ENCODE measurements at places on chromosomes 3 and 15.

DNA sequence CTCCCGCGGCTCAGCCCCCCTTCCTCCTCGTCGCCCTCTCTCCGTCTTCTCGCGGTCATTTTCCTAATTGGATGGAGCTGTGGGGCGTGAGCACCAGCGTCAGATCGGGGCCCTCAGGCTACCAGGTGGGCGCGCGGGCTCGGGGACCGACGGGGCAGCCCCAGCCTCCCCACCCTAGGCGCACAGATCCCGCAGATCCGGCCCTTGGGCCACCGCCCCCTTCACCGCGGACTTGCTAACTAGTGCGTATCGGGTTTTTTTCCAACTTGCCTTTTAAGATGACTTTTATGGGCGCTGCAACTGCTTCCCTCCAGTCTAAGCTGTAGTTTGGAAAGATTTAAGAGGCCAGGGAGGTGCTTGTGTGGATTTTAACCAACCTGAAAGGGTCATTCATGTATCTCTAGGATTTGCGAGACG, 1.3 kb downstream of the ZNF710 start:
- peak; percentile 62 for DNase-seq

GRCh38 chr3:171883893-171884279, 40.7 kb downstream of the TMEM212 start:
- DNase-seq, result no peak

- DNase-seq, result no peak
Observed at GRCh38 chr15:40474581-40474980, 3.8 kb downstream of the CHST14 start.

- no peak for DNase-seq
Observed at GRCh38 chr15:82056958-82057823, 11.4 kb upstream of the MEX3B start.

DNA sequence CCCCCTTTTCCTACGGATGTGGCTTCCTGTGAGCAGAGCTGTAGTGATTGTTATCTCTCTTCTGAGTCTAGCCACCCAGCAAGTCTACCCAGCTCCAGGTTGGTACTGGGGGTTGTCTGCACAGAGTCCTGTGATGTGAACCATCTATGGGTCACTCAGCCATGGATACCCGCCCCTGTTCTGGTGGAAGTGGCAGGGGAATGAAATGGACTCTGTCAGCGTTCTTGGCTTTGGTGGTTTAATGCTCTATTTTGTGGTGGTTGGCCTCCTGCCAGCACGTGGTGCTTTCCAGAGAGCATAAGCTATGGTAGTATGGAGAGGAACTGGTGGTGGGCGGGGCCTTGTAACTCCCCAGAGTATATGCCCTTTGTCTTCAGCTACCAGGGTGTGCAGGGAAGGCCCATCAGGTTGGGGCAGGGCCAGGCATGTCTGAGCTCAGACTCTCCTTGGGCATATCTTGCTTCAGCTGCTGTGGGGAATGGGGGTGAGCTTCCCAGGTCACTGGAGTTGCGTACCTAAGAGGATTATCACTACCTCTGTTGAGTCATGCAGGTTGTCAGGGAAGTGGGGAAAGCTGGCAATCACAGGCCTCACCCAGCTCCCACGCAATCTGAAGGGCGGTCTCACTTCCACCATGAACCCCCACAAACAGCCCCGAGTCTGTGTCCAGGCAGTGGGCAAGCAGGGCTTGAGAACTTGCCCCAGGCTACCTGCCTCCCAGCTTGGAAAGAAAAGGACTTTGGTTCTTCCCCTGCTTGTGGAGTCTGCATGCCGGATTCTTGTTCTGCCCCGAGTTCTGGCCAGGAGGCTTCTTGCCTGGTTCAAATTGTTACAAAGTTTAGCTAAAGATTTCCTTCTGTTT, 9.0 kb upstream of the ADGRG7 start:
- no peak for DNase-seq

DNA sequence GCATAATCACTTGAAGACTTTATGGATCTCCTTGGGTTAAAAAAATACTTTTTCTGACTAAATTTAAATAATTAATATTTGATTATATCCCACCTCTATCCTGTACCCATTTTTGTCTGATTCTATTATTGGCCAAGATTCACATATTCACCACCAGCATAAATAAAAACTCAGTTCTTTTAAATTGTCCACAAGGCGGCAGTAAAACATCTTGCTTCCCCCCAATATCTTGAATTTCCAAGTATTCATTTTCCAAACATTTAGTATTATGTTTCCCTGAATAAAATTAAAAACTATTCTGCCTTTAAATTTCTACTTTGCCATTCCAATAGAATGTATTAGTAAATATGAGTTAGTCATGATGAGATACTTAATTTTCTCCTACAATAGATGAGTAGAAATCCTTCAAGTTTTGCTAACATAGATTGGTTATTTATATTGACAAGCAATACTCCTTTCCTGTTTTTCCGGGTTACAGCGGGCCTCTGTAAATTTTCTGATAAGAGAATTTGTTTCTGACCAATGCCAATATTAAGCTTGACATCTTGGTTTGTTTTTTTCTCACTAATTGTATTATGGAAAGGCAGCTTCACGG, 218.7 kb upstream of the MDFIC2 start:
- DNase-seq, result peak; percentile 52

GRCh38 chr15:38598749-38599148, 34.1 kb upstream of the RASGRP1 start:
- no peak for DNase-seq

DNA sequence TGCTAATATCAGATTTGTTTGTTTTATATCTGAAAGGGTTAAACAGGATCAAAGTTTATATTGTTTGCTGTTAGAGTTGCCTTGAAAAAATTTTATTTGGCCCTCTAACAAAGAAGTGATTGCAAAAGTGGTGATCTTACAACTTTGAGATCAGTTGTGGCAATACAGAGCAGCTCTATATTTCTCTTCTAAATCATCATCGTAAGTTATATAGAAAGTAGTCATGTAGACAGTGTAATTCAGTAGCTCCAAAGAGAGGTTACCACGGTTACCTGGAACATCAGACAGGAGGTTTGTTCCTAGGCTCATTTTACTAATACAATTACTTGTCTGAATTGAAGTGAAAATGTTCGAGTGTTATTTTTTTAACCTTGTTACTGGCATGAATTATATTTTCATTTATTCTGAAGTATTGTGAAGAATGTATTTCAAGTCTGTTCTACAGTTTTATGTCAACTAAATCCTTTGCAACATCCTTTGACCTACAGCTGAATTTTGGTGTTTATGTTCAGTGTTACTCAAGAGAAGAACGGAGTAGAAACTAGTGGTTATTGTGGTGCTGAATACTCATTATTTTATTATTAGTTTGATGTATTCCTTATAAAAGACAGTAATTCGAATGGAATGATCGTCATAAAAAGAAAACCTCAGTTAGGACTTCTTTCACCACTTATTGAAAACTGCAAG, 214.2 kb downstream of the NAALADL2 start:
- DNase-seq, result no peak

- DNase-seq, result no peak
Observed at GRCh38 chr3:70974747-70975146, 608.8 kb downstream of the FOXP1 start.

DNA sequence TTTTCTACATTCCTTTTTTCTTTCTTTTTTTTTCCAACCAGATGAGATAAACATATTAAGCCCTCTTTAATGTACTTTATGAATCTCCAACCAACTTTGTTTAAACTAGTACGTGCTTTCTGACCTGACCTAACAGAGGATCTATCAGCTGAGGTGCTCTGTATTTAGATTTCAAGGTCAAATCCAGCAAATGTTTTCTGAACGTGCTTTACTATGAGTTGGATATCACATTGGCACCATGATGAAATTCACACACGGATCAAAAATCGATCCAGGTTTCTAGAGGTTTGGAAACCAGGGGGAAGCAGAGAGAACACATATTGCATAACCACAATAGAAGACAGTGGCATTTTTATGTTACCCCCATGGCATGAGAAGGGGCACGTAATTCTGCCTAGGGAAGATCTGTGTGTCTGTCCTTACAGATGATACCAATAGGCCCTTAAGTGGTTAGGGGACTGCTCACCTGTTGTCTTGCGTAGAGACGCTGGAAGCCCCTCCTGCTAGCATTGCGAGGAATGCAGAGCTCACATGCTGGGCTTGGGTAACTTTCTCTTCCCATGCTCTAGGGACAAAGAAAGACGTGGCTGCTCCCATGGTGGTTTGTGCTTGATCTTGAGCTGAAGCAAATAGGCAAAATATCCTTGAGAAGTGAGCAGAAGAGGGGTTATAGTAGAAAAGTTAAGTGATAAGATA, 59.3 kb upstream of the ABHD10 start:
- no peak for DNase-seq

DNA sequence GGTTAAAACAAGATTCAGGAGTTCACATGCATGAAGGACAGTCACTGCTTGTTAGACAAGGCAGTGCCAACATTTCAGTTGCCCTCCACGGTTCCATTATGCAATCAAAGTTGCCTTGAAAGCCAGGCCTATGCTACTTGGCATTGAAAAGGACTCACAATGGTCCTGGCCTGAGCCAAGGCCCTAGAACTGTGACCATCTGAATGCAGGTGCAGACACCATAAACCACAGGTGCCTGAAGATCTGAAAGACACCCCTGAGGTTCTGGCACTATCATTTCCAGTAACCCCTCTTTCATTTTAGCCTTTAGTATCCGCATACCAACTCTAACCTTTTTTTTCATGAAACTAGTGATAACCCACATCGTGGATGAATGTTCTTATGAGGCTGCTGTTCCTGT, 2.8 kb downstream of the GABRA5 start:
- DNase-seq, result no peak

DNA sequence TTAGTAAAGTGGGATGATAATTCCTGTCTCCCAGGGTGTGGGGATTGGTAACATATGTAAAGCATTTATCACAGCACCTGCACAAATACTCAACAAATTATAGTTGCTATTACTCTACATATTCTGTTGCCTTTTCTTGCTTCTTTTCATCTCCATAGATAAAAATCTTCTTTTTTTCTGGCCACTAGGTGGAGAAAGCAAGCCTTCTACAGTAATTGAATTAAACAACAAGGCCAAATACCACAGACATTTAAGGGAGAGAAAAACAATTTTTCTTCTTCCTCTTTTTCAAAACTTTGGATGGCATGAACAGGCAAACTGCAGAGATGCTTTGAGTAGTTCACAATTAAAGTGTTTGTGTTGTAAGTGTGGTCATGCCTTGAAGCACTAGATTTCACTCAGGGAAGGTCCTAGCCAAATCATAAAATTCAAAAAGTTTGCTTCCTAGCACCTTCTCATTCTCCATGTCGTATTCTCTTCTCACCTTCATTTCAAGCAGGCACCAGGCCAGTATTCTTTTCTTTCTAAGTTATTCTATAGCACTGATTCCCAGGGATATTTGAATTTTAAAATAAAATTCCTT, 493.4 kb upstream of the TGFBR2 start:
- peak; percentile 57 for DNase-seq

- DNase-seq, result no peak
Observed at GRCh38 chr3:17585394-17586325, 156.8 kb downstream of the TBC1D5 start.

GRCh38 chr3:154122912-154123559, 1.8 kb downstream of the ARHGEF26 start:
- peak; percentile 43 for DNase-seq

GRCh38 chr15:60580650-60581376, 101.9 kb upstream of the ICE2 start:
- DNase-seq, result no peak

GRCh38 chr3:156581033-156581432, 26.1 kb upstream of the SSR3 start:
- no peak for DNase-seq

DNA sequence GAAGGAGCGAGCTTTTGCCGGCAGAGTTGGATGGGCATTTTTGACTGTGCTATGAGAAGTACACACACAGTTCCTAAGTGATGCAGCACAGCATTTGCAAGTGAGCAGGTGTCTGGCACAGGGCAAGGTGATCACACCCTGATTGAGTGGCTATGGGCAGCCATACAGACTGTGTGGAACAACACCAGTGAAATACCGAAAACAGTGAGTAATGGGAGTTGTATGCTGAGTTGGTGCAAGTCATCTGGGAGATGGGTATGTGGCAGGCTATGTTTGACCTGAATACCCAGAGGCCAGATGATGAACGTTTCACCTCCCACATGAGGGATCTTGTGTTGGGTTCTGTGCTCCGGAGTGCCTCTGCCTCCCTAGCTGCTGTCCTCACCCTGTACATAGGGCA, 53.5 kb upstream of the TIPARP start:
- DNase-seq, result no peak

DNA sequence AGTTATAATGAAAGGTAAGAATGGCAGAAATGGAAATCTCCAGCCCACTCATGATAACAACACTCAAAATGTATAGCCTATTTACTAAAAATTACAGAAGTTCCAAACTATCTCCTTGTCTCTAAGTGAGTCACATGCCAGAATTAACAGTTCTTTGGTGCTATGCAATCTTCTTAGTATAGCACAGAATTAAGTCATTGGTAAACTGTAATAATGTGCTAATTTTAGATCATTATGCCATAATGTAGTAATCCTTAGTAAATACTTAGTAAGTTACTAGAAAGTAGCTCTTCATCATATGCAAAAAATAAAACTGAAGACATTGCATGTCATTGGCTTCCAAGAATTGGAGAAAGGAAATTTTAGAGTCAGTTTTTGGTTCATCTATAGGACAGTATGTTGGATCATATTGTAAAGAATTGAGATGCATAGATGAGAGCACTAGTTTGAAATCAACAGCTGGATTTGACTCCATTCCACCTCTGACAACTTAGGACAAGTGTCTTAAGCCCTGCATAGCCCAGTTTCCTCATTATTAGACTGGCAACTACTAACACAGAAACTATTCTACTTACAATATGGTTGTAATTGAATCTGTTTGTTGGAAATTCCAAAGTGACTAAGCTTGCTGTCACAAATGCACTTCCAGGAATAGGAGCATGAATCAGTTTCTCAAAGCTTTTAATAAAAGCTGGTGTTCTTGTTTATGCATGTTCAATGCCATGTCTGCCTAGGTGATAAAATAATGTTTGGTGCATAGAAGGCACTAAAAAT, 40.1 kb upstream of the CD47 start:
- DNase-seq, result no peak

GRCh38 chr15:63412551-63412950, 30.9 kb upstream of the CA12 start:
- DNase-seq, result no peak

GRCh38 chr3:30493911-30494311, 112.5 kb upstream of the TGFBR2 start:
- no peak for DNase-seq

DNA sequence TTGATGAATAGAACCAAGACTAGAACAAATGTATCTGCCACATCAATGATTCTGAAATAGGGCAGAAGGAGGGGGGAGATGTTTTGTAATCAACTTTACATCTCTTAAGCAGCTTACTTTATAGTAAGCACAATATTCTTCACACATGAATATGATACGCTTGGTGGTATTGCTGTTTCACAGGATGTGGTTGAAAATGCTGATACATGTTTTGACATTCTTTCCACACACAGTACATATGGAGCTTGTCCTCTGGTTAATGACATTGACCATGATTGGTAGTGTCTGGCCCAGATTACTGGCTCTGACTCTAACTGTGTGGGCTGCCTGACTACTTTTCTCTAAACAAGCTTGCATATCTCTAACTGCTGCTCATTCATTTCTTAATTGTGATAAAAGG, 168.9 kb downstream of the KLHL25 start:
- no peak for DNase-seq

GRCh38 chr3:187694801-187695200, 7.6 kb downstream of the RTP2 start:
- DNase-seq, result no peak

GRCh38 chr3:171399842-171400241, 60.4 kb downstream of the TNIK start:
- DNase-seq, result no peak
